ENCODE measurements at places on chromosomes 5 and 9. TPM values are rescaled to one million over a fixed set of nuclear protein-coding genes. Genes with fewer than 3 reads are reported as not detected.

Gene SHC3
- not detected for total RNA-seq

Gene ACOT12
- not detected for total RNA-seq

- no peak for DNase-seq
Observed at GRCh38 chr5:141490271-141490670, 1.4 kb downstream of the PCDHGC5 start.

- no peak for DNase-seq
Observed at GRCh38 chr5:57828221-57828620, 345.6 kb upstream of the ACTBL2 start.

- no peak for DNase-seq
Observed at GRCh38 chr9:128244837-128245231, 31.0 kb downstream of the GOLGA2 start.

DNA sequence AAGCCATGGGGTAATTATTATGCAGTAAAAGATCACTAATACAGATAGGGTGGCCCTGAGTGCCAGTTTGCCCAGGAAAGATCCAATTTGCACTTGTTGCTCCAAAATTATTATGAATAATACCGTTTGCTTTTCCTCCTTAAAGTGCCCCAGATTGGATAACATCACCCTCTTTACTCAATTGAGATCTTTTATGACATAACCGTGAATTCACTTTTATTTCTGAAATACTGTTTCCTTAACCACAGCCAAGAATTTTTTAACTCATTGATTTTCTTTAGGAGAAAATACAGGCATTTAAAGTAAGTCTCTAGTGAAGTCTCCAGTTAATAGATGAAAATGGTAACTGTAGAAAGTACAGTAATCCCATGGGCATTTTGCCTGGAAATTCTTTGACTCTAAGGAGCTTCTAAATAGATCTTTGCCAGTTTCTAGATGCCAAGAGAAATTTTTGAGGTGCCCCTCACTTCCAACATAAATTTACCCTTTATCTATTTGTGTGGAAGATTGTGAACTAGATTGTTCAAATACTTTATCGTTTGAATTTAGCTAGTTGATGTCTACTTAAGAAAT lies 99.2 kb downstream of the UHRF2 start:
- DNase-seq: no peak

- DNase-seq: no peak
Observed at GRCh38 chr5:91928754-91929521, 545.8 kb upstream of the ARRDC3 start.

- no peak for DNase-seq
Observed at GRCh38 chr5:150443242-150444075, 6.1 kb downstream of the RPS14 start.

GRCh38 chr5:130555429-130555828 lies 609.6 kb downstream of the HINT1 start:
- no peak for DNase-seq
